Activated CD4-positive, alpha-beta T cell treated with anti-CD3 and anti-CD28 coated beads, Interleukin-2, amount 10 ng/mL, durations not matched to agents 24 days and 14 days (primary cell): ENCODE measurements at places on chromosomes 3 and 15. TPM values are rescaled to one million over a fixed set of nuclear protein-coding genes. Genes with fewer than 3 reads are reported as not detected.

DNA sequence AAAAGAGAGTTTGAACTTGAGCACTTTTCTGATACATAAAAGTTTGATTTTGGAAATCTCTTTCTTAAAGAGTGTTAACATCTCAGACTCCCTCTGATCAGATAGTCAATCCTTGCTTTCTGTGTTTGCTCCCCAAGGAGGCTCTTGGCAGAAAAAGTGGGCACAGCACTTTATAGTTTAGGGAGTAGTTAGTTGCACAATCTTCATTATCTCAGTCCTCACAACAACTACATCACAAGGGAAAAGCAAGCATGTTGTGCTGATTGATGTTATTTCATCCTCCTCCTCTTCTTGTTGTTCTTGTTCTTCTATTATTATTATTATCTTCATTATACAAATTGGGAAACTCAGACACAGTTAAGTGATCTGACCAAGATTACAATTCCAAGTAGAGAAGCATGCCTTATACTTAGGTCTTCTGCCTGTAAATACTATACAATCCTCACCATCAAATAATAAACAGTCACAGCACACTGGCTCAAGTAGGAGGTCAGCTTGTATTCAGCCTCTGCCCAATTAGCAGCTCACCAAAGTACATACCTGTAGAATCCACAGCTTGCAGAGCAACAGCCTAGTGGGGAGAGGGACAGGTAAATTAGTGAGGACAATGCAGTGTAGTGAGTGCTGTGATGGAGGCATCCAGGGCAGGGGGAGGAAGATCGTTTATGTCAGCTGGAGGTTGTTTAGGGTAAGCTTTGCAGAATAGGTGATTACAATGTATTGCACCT, 304.1 kb upstream of the MME start:
- no peak for DNase-seq
- H3K27me3 ChIP-seq = no peaks in the 10 kb centered on the region
- H3K4me3 ChIP-seq = no peak overlapping the region
- H3K4me1 ChIP-seq = no peaks in the 10 kb centered on the region
- no peak overlapping the region for H3K27ac ChIP-seq
- H3K36me3 ChIP-seq = no peaks in the 10 kb centered on the region

Gene GP5
- total RNA-seq = 0.12 and 0.26 TPM in 2 replicates

- H3K27me3 ChIP-seq = no peaks in the 10 kb centered on the region
- peak; percentile 87 for DNase-seq
- H3K36me3 ChIP-seq = peaks cover 34% of the 10 kb centered on the region
- peak overlapping the region; percentile 72 for H3K4me3 ChIP-seq
- peak overlapping the region; percentile 94 for H3K27ac ChIP-seq
Observed at GRCh38 chr15:90851114-90851513, 17.3 kb upstream of the FURIN start.

- DNase-seq = no peak
- peaks cover 7% of the 10 kb centered on the region for H3K4me1 ChIP-seq
- H3K36me3 ChIP-seq = no peaks in the 10 kb centered on the region
- no peak overlapping the region for H3K4me3 ChIP-seq
- H3K27me3 ChIP-seq = no peaks in the 10 kb centered on the region
Observed at GRCh38 chr15:88835646-88836045, 32.4 kb downstream of the ACAN start.

- peak overlapping the region; percentile 42 for H3K4me3 ChIP-seq
- H3K36me3 ChIP-seq = no peaks in the 10 kb centered on the region
- H3K4me1 ChIP-seq = peaks cover 19% of the 10 kb centered on the region
- DNase-seq = peak; percentile 92
- H3K27ac ChIP-seq = no peak overlapping the region
- peaks cover 60% of the 10 kb centered on the region for H3K27me3 ChIP-seq
Observed at GRCh38 chr3:49554633-49555265, 472 bp downstream of the BSN start.

DNA sequence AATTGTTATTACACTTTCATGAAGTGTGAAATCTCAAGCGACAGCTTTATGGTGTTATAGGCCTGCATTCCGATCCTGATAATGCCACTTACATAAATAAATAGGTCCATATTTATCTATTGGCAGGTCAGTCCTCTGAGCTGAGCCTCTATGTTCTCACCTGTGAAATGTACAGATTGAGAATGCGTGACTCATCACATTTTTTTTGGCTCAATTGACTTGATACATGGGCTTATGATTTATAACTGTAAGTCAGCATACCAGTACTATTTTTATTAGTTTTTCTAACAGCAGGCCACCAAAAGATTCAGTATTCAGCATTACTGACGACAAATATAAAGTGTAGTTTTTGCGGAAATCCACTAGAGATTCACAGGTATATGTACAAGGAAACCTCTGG, 344.4 kb downstream of the ROBO1 start:
- H3K27me3 ChIP-seq = no peaks in the 10 kb centered on the region
- no peak overlapping the region for H3K27ac ChIP-seq
- H3K4me3 ChIP-seq = no peak overlapping the region
- no peaks in the 10 kb centered on the region for H3K4me1 ChIP-seq

Gene MUC4
- 0.68 and 0.90 TPM in 2 replicates for total RNA-seq

Gene SLC22A13
- total RNA-seq = 0.47 and 0.54 TPM in 2 replicates

Gene BCL2A1
- 110 and 111 TPM in 2 replicates for total RNA-seq

DNA sequence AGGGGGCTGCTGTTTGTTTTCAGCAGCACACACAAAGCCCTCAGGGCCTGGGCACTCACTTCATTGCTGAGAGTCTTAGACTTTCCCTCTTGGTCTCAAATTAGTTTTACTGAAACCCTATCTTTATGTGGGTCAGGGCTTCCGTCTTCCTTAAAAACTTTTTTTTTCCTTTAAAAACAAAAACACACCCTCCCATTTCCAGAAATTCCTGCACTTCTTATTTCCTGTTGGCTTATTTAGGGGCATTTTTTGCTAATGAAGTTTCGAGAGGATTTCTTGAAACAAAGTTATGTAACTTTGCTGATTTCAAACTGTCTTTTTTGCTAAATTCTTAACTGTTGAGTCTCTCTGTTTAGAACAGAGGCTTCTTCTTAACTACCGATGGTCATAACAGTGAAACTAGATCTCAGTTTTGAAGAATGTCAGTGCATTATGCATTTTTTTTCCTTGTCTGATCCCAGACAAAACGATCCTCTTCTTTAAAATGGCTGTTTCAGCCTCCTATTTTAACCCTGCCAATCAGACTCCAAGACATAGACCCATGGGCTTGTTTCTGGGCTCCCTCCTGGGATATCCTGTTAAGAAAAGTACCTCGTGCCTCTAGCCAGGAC, 23.3 kb downstream of the ANAPC13 start:
- no peak overlapping the region for H3K4me3 ChIP-seq
- DNase-seq = no peak
- no peaks in the 10 kb centered on the region for H3K36me3 ChIP-seq
- H3K27me3 ChIP-seq = peaks cover 21% of the 10 kb centered on the region
- no peaks in the 10 kb centered on the region for H3K4me1 ChIP-seq
- no peak overlapping the region for H3K27ac ChIP-seq

- no peaks in the 10 kb centered on the region for H3K4me1 ChIP-seq
- no peaks in the 10 kb centered on the region for H3K27me3 ChIP-seq
- DNase-seq = no peak
- H3K27ac ChIP-seq = no peak overlapping the region
- H3K36me3 ChIP-seq = no peaks in the 10 kb centered on the region
Observed at GRCh38 chr3:144957398-144958101, 985.9 kb downstream of the DIPK2A start.

DNA sequence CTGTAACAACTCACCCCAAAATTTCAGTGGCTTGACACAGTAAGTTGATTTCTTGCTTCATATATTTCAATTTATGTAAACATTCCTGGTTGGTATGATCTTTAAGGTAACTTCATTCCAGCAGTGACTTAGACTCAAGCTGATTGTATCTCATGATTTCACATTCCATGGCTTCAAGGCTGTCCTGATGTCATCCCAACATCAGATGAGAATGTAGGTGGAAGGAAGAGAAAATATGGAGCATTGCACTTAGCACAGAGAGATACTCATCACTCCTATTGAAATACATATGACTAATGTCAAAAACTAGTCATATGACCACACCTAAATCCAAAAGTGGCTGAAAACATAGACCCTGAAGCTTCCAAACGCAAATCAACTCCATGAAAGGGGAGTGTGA, 793.8 kb downstream of the TBL1XR1 start:
- H3K27me3 ChIP-seq = no peaks in the 10 kb centered on the region
- no peaks in the 10 kb centered on the region for H3K4me1 ChIP-seq
- DNase-seq = no peak
- H3K36me3 ChIP-seq = no peaks in the 10 kb centered on the region
- no peak overlapping the region for H3K27ac ChIP-seq
- H3K4me3 ChIP-seq = no peak overlapping the region

DNA sequence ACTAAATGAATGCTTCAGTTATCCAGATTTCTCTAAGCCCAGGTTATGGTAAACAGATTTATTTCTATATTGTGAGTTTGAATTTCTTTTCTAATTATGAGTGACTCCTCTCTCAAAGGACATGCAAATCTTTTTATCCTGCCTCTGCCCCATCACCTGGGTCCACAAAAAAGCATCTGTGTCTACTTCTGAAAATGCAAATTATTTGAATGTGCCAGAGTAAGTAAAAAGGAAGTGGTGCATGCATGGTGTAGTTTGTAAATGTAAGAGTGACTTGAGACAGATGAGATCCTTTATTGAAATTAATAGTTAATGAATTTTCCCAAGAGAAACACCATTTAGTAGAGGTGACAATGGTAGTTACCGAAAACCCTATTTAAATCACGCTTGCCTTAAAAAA, 26.9 kb downstream of the MCTP2 start:
- H3K27me3 ChIP-seq = no peaks in the 10 kb centered on the region
- peaks cover 38% of the 10 kb centered on the region for H3K4me1 ChIP-seq
- H3K4me3 ChIP-seq = no peak overlapping the region
- peak; percentile 16 for DNase-seq
- no peak overlapping the region for H3K27ac ChIP-seq

Gene MAP6D1
- total RNA-seq = 1.4 and 2.1 TPM in 2 replicates

GRCh38 chr3:40366203-40367162, 20.5 kb upstream of the ENTPD3 start:
- no peak for DNase-seq
- no peak overlapping the region for H3K27ac ChIP-seq
- H3K36me3 ChIP-seq = no peaks in the 10 kb centered on the region
- no peaks in the 10 kb centered on the region for H3K4me1 ChIP-seq
- peaks cover 23% of the 10 kb centered on the region for H3K27me3 ChIP-seq

- no peak for DNase-seq
- H3K4me3 ChIP-seq = no peak overlapping the region
- H3K27ac ChIP-seq = no peak overlapping the region
- peaks cover 49% of the 10 kb centered on the region for H3K36me3 ChIP-seq
Observed at GRCh38 chr3:128083980-128084674, 31.9 kb downstream of the SEC61A1 start.

Gene CDC25A
- total RNA-seq = 57.0 and 60.2 TPM in 2 replicates

Gene TERB2
- total RNA-seq = not detected in 2 replicates

Gene SOX2
- not detected in 2 replicates for total RNA-seq

Gene GOLGA6D
- not detected in 2 replicates for total RNA-seq

DNA sequence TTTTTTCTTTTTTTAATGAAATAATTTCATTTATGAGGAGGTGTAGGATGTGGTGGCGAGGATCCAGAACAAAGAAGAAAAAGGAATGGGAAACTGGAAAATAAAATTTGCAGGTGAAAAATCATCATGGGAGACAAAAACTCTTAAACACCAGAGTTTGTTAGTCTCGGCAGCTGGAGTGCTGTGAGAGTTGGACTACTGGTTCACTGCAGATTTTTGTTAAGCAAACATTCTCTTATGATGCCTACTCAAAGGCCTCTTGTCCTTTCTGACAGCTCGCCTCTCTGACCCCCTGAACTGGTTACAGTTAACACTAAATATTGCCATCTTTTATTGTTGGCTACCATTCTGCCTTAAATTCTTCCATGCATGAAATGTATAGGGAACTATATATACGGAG, 152.4 kb upstream of the DPH6 start:
- H3K4me1 ChIP-seq = no peaks in the 10 kb centered on the region
- H3K27me3 ChIP-seq = no peaks in the 10 kb centered on the region
- no peak for DNase-seq
- no peak overlapping the region for H3K4me3 ChIP-seq

GRCh38 chr3:8555113-8555661, 53.6 kb downstream of the LMCD1 start:
- no peak overlapping the region for H3K4me3 ChIP-seq
- no peaks in the 10 kb centered on the region for H3K4me1 ChIP-seq
- DNase-seq = no peak

GRCh38 chr15:71951134-71951533, 140.8 kb downstream of the NR2E3 start:
- H3K36me3 ChIP-seq = no peaks in the 10 kb centered on the region
- no peaks in the 10 kb centered on the region for H3K27me3 ChIP-seq

Gene STRIT1
- total RNA-seq = not detected in 2 replicates
